ENCODE measurements at places on chromosomes 2 and 18. TPM values are rescaled to one million over a fixed set of nuclear protein-coding genes. Genes with fewer than 3 reads are reported as not detected.

COL6A3 gene
- not detected for polyA plus RNA-seq

SLC19A3 gene
- not detected for polyA plus RNA-seq

MYCN gene
- polyA plus RNA-seq, result not detected

TM4SF20 gene
- not detected for polyA plus RNA-seq

ATP6V1C2 gene
- 0.12 TPM for polyA plus RNA-seq

CCDC102B gene
- 4.0 TPM for polyA plus RNA-seq

IL1RL2 gene
- polyA plus RNA-seq, result not detected

DSC2 gene
- not detected for polyA plus RNA-seq

TRIM43 gene
- polyA plus RNA-seq, result not detected

LDLRAD4 gene
- polyA plus RNA-seq, result 8.3 TPM

- H3K27me3 ChIP-seq, result peaks cover 45% of the 10 kb centered on the region
- H3K4me3 ChIP-seq, result peak overlapping the region; percentile 15
- H3K36me3 ChIP-seq, result no peaks in the 10 kb centered on the region
- no peak overlapping the region for H3K27ac ChIP-seq
- peaks cover 15% of the 10 kb centered on the region for H3K4me1 ChIP-seq
Measured at GRCh38 chr2:121286506-121286905, 1.5 kb upstream of the TFCP2L1 start.

DNA sequence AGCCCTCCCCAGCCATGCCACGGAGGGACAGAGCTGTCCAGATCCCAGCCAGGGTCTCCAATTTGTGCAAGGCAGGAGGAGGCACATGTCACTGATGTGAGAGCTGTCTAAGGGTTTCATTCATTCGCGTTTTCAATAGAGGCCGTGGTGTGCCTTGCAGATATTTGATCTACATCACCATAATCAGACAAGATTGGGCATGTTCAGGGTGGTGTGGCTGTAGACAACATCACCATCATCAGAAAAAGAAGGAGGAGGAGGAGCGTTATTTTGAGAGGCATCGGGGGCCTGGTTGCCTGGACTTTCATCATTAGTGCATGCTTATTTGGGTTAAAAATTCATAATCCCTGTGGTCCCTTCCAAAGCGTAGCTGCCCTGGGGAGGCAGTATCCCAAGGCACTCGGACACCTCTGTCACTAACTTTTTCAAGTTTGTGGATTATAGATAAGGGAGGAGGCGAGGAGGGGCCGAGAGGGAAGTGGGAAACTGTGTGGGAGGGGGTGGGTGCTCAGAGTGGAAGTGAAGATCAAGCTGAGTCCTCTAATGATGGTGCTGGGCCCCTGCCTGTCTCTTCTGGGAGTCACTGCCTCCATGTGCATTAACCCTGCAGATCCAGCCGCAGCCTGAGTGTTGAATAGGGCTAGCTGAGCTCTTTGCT lies 194.1 kb downstream of the CTIF start:
- no peak for DNase-seq
- no peak overlapping the region for H3K4me3 ChIP-seq
- no peak overlapping the region for H3K27ac ChIP-seq
- H3K36me3 ChIP-seq, result no peaks in the 10 kb centered on the region
- no peaks in the 10 kb centered on the region for H3K27me3 ChIP-seq

GRCh38 chr2:188523919-188524318 lies 232.2 kb downstream of the GULP1 start:
- H3K4me1 ChIP-seq, result no peaks in the 10 kb centered on the region
- no peak overlapping the region for H3K27ac ChIP-seq
- H3K36me3 ChIP-seq, result no peaks in the 10 kb centered on the region

- DNase-seq, result no peak
- H3K27me3 ChIP-seq, result peaks cover 13% of the 10 kb centered on the region
- H3K4me1 ChIP-seq, result no peaks in the 10 kb centered on the region
- no peak overlapping the region for H3K4me3 ChIP-seq
- peaks cover 8% of the 10 kb centered on the region for H3K36me3 ChIP-seq
- H3K27ac ChIP-seq, result no peak overlapping the region
Measured at GRCh38 chr2:129798301-129798581, 181.2 kb upstream of the RAB6C start.

GRCh38 chr2:44098050-44098449 lies 70.6 kb upstream of the PPM1B start:
- H3K27me3 ChIP-seq, result no peaks in the 10 kb centered on the region
- H3K27ac ChIP-seq, result no peak overlapping the region
- H3K4me3 ChIP-seq, result no peak overlapping the region
- no peak for DNase-seq
- H3K36me3 ChIP-seq, result no peaks in the 10 kb centered on the region

GRCh38 chr2:21819454-21819853 lies 695.7 kb downstream of the TDRD15 start:
- H3K27ac ChIP-seq, result no peak overlapping the region
- H3K4me1 ChIP-seq, result no peaks in the 10 kb centered on the region
- H3K36me3 ChIP-seq, result no peaks in the 10 kb centered on the region
- no peaks in the 10 kb centered on the region for H3K27me3 ChIP-seq
- H3K4me3 ChIP-seq, result no peak overlapping the region

GRCh38 chr2:32825291-32825712 lies 121.5 kb upstream of the LTBP1 start:
- H3K27ac ChIP-seq, result no peak overlapping the region
- no peak for DNase-seq
- no peaks in the 10 kb centered on the region for H3K4me1 ChIP-seq
- no peaks in the 10 kb centered on the region for H3K27me3 ChIP-seq

- peak overlapping the region; percentile 43 for H3K4me3 ChIP-seq
- H3K27me3 ChIP-seq, result no peaks in the 10 kb centered on the region
- no peak for DNase-seq
Measured at GRCh38 chr2:120044336-120044735, 31.5 kb downstream of the EPB41L5 start.

DNA sequence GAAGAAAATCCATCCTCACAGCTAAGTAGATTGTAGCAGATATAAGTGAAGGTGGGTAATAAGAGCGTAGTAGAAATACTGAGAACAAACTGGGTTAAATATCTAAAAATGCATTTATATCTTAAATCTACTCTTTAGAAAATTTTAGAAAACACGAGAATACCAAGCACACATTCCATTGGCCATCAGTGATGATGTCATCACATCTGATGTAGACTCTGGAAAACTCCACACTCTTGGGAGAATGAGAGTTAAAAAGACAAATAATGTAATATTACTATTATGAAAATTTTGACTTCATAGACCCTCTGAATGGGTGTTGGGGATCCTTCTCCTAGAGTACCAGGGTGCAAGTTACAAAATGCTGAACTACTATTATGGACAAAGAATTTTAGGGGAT lies 3.7 kb downstream of the RIOK3 start:
- no peak overlapping the region for H3K4me3 ChIP-seq
- H3K27ac ChIP-seq, result peak overlapping the region; percentile 47
- H3K27me3 ChIP-seq, result no peaks in the 10 kb centered on the region
- H3K4me1 ChIP-seq, result peaks cover 88% of the 10 kb centered on the region
- no peak for DNase-seq

DNA sequence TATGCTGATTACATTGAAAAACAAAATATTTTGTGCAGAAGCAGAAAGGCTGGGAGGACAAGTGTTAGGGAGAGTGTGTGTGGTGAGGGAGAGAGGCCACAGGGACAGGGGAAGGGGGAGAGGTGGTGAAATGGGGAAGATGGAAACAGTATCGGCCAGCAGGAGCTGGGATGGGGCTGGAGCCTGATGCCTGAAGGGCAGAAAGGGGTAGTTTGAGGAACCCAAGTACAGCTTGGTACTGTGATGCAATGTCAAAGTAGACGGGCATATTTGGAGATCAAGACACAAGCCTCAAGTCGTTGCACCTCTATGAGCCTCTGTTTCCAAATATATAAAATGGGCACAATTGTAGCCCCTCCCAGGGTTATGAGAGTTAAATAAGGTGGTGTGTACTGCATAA lies 152.1 kb downstream of the LPIN1 start:
- peak overlapping the region; percentile 54 for H3K27ac ChIP-seq
- H3K36me3 ChIP-seq, result peaks cover 20% of the 10 kb centered on the region
- no peak overlapping the region for H3K4me3 ChIP-seq
- no peak for DNase-seq

DNA sequence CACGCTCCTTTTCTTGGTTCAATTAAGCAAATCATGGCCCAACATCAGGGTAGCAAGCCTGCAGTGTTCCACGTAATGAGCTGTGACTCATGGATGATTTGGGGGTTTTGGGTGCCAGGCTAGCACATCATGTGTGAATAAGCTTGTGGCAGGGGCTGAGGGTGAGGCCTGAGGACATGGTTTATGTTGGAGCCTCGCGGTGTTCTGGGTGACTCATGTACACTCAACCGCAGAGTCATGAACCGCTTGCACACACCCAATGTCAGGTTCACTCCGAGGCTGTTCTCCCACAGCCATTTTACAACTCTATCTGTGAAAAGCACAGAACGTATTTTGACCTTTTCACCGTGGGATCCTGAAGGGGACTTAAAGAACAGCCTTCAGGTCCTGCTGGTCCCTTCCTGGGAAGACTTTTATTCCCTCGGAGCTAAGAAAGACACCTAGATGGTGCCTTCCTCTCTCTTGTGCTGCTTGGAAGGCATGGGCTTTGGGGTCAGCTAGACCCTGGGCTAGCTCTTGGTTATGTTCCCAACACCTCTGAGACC lies 139.9 kb upstream of the ZEB2 start:
- DNase-seq, result no peak
- peaks cover 8% of the 10 kb centered on the region for H3K4me1 ChIP-seq
- H3K27me3 ChIP-seq, result no peaks in the 10 kb centered on the region
- no peak overlapping the region for H3K4me3 ChIP-seq
- no peak overlapping the region for H3K27ac ChIP-seq
- no peaks in the 10 kb centered on the region for H3K36me3 ChIP-seq

- H3K36me3 ChIP-seq, result no peaks in the 10 kb centered on the region
- no peak for DNase-seq
- H3K27ac ChIP-seq, result no peak overlapping the region
- no peak overlapping the region for H3K4me3 ChIP-seq
- no peaks in the 10 kb centered on the region for H3K4me1 ChIP-seq
Measured at GRCh38 chr2:117470311-117471095, 344.0 kb upstream of the DDX18 start.

DNA sequence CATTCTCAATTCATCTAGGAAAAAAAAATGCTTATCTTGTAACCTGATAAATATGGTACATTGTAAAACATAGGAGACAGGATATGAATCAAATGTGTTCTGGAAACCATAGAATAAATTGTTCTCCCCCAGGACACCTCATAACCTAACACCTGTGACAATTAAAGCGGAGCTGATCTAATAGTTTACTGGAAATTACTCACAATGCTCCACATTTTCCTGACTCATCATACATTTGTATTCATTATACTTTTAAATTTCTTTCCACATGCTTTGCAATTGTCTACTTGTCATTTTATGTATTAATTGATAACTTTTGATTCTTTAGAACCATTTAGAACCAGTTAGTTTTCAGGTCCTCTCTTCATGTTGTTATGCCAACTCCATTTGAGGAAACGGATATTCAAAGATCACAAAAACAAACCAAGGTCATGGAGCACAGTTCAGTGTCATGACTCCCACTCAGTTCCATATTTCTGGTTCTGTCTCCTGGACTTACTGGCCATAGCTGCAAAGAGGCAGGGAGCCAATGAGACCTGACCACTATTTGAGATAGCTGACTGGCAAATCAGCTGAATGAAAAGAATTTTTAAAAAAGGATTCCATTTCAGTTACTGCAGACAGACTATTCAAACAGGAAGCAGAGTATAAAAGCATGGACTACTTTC lies 128.5 kb downstream of the CALCRL start:
- no peaks in the 10 kb centered on the region for H3K36me3 ChIP-seq
- H3K27me3 ChIP-seq, result no peaks in the 10 kb centered on the region
- DNase-seq, result no peak
- no peak overlapping the region for H3K4me3 ChIP-seq

All from naive B cell (primary cell).